Subcutaneous adipose tissue (tissue), 4 donors: ENCODE measurements at places on chromosomes 4 and X. TPM values are rescaled to one million over a fixed set of nuclear protein-coding genes. Genes with fewer than 3 reads are reported as not detected.

The SOD3 gene
- 211 TPM for total RNA-seq

The F9 gene
- not detected for total RNA-seq

The FAM184B gene
- not detected for total RNA-seq

The FANCB gene
- total RNA-seq: 1.5 TPM

The GAGE1 gene
- not detected for total RNA-seq

The CT45A2 gene
- total RNA-seq: not detected

The BEX1 gene
- total RNA-seq: not detected

The TMPRSS11B gene
- not detected for total RNA-seq

The SRP72 gene
- 53.9 TPM for total RNA-seq

The CYTL1 gene
- 0.98 TPM for total RNA-seq

The FAM149A gene
- 19.8 TPM for total RNA-seq

The VAMP7 gene
- total RNA-seq: 44.7 TPM

The FHIP1A gene
- not detected for total RNA-seq

The SPP1 gene
- 43.3 TPM for total RNA-seq

The CA5B gene
- total RNA-seq: 15.7 TPM

The ZNF674 gene
- 4.3 TPM for total RNA-seq

The IQCM gene
- total RNA-seq: not detected

The EPGN gene
- total RNA-seq: not detected
